ENCODE measurements at places on chromosomes 2 and 18.

GRCh38 chr2:63962186-63962585 is 57.0 kb downstream of the VPS54 start:
- no peak for DNase-seq

DNA sequence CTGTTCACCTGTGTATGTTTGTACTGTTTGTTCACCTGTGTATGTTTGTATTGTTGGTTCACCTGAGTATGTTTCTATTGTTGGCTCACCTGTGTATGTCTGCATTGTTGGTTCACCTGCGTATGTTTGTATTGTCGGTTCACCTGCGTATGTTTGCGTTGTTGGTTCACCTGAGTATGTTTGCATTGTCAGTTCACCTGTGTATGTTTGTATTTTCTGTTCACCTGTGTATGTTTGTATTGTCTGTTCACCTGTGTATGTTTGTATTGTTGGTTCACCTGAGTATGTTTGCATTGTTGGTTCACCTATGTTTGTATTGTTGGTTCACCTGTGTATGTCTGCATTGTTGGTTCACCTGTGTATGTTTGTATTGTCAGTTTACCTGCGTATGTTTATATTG is 14.6 kb downstream of the ADI1 start:
- DNase-seq, result no peak

GRCh38 chr2:9243357-9243756 is 36.7 kb downstream of the ASAP2 start:
- no peak for DNase-seq

DNA sequence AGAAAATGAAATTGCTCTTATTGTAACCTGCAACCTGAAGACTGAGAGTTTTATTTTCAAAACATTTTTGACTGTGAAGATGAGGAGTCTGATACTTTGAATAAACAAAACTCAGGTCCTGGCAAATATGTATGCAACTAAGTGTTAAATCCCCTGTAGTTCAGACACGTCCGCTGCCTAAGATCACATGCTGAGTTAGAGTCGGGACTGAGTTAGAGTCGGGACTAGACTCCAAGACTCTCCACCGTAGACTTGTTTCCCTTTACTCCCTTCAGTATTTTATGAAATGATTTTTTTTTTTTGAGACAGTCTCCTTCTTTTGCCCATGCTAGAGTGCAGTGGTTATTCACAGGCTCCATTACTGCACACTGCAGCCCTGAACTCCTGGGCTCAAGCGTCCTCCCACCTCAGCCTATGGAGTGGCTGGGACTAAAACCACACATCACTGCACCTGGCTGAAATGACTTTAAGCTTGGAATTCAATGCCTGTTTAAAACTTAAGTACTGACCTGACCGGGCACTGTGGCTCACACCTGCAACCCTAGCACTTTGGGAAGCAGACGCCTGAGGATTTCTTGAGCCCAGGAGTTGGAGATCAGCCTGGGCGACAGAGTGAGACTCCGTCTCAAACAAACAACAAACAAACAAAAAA is 28.0 kb upstream of the PMAIP1 start:
- no peak for DNase-seq

- no peak for DNase-seq
These were observed 697 bp upstream of the SPATS2L start for GRCh38 chr2:200305797-200306195.

DNA sequence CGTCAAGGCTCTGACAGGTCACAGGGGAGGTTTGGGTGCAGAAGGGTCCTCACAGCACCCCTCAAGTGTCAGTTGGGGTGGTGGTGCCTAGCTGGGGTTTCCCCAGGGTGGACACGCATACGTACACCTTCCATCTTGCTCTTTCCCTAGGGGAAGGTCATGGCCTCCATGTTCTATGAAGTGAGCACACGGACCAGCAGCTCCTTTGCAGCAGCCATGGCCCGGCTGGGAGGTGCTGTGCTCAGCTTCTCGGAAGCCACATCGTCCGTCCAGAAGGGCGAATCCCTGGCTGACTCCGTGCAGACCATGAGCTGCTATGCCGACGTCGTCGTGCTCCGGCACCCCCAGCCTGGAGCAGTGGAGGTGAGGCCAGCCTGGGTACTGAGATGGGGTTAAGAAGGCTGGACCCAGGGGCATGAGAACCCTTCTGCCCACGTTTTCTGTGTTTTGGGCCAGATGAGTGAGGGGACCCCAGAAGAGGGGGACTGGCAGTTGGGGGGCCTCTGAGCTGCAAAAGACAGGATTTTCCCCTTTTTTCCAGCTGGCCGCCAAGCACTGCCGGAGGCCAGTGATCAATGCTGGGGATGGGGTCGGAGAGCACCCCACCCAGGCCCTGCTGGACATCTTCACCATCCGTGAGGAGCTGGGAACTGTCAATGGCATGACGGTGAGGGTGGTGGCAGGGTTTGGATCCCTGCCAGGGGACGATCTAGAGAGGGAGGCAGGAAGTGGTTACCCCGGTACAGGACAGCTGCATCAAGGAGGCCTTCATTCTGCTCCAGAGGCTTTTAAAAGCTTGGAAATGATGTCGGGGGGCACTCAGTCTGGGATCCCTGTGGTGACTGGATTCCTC is 20.9 kb downstream of the SLC30A3 start:
- no peak for DNase-seq

GRCh38 chr2:232491139-232491780 is 3.6 kb upstream of the ECEL1 start:
- DNase-seq, result no peak

- no peak for DNase-seq
These were observed 22.3 kb downstream of the RNF125 start for GRCh38 chr18:32040936-32041335.

DNA sequence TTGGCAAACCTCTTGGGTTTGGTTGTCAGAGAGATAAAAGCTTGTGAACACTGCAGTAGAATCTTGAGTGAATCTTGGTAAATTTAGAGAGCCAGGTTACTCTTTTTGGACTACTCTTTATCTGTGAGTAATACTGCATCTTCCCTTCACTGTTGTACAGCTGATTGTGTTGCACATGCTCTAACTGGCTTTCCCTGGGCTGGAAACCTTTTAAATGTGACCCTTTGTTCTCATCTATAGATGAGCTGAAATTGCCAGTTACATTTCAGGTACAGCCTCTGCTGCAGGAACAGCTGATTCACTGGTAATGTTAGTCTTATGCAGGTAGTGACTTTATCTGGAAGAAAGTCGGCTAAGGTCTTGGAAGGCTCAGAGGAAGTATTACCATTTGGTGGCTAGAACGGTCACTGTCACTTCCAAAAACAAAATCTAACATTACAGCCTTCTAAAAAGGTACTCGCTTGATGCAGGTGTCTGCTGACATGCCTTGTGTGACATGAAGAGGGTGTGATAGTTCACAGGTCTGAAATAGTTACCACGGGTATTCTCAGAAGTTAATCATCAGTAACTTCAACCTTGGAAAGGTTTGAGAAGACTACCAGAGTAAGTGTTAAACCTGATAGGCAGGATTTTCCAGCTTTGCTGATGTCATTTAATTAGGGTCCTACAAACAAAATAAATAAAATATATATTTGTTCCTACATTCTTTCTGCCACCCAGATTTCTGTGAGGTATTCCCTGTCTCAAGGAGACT is 851.1 kb downstream of the SLC4A3 start:
- DNase-seq, result no peak

DNA sequence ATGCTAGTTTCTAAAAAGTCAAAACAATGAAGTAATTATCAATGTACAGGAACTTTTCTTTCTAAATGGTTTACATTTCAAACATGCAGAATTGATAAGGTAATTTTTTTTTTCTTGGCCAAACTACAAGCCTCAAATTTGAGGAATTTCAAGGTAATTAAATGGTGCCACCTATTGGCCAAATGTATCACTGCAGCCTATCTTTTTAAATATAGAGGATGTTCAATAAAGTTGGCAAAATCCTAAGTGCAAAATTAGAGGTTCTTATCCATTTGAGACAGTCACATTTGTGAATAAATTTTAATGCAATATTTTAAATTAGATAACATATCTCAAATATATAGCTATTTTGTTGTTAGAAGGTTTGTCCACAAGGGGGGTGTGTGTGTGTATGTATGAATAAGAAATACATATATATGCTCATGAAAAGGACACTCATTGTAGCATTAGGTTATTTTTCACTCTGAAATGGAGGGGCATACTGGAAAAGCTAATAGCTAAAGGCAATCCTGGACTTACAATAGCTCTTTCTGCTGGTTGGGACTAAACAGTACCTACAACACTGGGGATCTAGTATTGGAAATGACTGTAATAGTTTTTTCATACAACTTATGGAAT is 26.2 kb downstream of the MMADHC start:
- DNase-seq, result no peak

DNA sequence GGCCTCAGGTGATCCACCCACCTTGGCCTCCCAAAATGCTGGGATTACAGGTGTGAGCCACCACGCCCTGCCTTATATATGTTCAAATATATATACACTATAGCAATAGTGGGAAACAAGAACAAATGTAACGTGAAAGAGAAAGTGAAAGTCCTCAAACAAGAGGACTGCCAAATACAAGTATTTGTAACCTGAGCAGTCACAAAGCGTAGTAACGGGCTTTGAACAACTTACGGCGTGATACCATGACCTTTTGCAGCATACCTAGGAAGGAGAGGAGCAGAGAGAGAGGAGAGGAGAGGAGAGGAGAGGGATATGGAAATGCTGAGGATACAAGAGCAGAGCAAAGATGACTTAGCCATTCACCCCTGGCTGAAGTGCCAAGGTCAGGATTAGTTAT is 113.8 kb upstream of the RGPD4 start:
- DNase-seq, result no peak

DNA sequence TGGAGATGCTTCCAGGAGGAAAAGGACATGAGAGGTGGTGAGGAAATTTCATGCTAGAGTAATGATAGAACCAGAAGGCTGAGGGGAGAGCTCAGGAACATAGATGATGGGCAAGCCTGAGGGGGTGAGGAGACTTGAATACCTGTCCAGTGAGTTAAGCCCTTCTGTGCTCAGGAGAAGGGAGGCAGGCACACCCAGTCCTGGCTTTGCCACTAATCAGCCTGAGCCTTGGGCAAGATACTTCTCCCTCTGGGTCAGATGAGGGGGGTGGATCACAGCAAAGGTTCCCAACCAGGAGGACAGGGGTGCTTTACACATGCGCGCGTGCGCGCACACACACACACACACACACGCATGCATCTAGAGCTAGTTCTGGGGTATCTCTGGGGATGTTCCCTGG is 151.6 kb upstream of the MSH6 start:
- DNase-seq, result no peak

DNA sequence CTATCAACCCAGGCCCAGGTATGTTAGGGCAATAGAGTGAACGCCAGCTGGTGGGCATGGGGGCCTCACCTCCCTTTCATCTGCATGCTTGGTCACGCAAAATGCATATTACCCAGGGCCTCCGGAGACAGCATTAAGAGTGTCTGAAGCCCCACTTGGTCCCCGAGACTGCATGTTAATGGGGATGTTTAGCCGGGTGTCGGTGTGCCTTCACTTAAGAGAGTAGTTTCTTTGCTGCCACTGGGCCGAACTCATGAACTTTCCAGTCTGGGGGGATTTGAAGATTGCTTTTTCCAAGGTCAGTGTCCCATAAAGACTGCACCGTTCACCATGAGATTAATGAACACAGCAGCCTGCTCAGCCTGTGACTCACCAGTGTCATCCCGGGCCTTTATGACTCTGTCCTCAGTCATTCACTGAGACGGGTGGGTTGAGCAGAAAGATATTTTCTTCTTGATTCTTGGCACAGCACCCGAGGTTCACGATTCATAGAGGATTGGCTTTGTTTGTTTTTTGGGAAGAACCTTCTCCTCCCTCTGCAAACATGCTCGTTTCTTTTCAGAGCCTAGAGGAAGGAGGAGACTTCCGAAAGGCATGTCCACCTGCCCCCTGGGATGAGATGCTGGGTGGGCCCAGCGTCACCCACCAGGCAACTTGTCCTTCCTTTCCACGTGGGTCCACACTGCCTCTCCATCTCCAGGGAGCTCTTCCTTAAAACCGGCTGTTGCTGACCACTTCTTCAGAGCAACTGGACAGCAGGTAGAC is 199.1 kb downstream of the GLI2 start:
- peak; percentile 55 for DNase-seq

DNA sequence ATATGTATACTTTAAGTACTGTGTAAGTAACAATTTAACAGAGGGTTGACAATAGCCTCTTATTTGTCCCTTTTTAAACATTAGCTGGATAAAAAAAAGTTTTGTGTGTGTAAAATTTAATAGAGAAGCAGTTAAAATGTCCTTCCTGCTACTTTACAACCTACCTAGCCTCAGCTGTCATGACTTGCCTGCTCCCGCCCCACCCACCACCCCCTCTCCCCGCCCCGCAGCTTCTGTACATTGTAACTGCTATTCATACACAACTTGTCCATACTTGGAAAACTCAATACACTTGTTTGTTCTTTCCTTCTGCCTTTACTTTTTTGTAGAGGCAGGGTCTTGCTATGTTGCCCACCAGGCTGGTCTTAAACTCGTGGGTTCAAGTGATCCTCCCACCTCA is 19.5 kb downstream of the RELCH start:
- no peak for DNase-seq

- DNase-seq, result no peak
These were observed 38.4 kb downstream of the POMC start for GRCh38 chr2:25129901-25130520.

DNA sequence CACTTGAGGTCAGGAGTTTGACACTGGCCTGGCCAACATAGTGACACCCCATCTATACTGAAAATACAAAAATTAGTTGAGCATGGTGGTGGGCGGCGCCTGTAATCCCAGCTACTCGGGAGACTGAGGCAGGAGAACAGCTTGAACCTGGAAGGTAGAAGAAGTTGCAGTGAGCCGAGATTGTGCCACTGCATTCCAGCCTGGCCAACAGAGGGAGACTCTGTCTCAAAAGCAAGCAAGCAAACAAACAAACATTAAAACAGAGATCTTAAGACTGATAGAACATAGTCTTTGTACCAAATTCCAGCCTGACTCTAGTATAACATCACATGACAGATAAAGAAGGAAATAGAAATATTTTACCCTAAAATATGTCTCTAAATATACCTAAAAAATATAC is 168.1 kb downstream of the PTPRM start:
- DNase-seq, result no peak

GRCh38 chr2:239745386-239746227 is 279.5 kb downstream of the NDUFA10 start:
- DNase-seq, result no peak
